Activated CD4-positive, alpha-beta T cell treated with anti-CD3 and anti-CD28 coated beads for 1 hour (primary cell): ENCODE measurements at places on chromosomes 6 and 20.

- no peak for DNase-seq
These were observed 973.8 kb upstream of the SLC35B3 start for GRCh38 chr6:9409126-9409525.

DNA sequence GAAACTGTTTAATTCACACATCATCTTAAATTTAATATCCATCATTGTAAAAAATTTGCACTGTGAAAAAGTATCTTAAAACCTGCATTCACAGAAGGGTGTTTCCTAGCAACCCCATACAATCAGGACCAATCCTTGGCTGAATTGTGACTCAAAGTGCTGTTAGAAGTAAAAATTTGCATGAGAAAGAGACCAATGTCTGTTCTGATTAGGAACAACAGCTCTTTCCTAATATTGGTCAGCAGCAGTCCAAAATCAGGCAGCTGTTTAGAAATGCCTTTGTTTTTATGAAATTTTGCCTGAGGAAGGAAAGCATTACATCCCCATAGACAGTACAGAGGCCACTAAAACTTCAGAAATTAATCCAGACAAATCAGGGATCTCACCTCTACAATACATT is 987.0 kb downstream of the HACE1 start:
- no peak for DNase-seq

- peak; percentile 61 for DNase-seq
These were observed at the start of gene SNPH for GRCh38 chr20:1266167-1266973. SNPH (plus strand) TSS chr20:1266294; CDS start chr20:1296240, 29,946 bp downstream.

DNA sequence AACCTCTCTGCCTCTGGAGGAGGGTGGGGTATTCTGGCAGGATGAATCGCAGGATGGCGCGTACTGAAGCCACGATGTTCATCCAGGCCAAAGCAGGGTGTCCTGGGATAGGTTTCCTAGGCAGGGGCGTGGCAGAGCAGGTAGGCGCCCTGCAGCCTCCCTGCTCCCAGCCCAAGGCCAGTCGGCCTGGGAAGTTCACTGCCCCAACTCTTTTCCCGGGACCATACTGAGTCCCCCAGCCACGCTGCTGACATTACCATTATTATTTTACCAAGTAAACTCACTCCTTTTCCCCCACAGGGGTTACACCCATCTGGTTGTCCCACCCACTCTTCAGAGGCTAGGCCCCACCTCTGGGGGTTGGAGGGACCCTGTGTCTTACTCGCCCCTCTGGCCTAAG is 21.8 kb downstream of the SDCBP2 start:
- DNase-seq: no peak

- DNase-seq: no peak
These were observed 23.6 kb upstream of the OR2J2 start for GRCh38 chr6:29147074-29147473.

- no peak for DNase-seq
These were observed 9.3 kb upstream of the LAMA5 start for GRCh38 chr20:62376112-62377063.

GRCh38 chr6:109772883-109773431 is 81.9 kb downstream of the FIG4 start:
- no peak for DNase-seq

DNA sequence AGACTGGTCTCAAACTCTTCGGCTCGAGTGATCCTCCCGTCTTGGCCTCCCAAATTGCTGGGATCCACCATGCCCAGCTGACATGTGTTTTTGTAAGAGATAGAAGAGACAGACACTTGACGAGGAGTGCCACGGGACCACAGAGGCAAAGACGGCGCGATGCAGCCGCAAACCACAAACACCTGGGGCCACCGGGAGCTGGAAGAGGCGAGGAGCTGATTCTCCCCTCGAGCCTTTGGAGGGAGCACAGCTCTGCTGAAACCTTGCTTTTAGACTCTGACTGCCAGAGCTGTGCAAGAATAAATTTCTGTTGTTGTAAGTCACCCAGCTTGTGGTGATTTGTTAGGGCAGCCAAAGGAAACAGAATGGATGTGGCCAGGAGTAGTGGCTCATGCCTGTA is 46.9 kb downstream of the TFAP2C start:
- DNase-seq: no peak

DNA sequence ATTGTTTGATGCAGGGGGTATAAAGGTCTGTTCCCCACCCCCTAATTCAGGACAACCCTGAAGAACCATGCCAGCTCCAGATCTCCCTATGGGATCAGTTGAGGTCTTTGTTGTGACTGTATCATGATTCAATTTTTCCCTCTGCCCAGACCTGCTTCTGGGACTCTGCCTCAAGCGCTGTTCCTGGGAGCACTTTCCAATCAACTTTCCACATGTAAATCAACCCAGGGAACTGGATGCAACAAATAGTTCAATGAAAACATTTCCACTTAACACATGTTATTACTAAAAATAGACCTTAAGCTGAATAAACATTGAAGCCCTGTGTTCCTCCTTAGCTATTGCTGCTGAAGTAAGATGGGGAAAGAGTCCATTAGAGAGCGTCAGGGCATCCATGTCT is 139.5 kb downstream of the C6orf58 start:
- DNase-seq: no peak

DNA sequence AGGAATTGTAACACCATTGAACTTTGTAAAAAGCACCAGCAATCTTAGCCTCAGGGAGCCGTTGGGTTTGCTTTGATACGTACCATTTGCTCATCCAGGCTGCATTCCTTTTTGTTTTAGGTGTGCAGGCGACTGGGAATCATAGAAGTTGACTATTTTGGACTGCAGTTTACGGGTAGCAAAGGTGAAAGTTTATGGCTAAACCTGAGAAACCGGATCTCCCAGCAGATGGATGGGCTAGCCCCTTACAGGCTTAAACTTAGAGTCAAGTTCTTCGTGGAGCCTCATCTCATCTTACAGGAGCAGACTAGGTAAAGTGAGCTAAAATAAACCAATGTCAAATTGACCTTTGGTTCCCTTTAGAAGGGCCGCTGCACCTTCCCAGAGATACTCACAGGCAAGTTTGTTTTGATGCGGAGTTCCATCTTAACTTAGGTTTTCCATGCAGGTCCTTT is 1.6 kb downstream of the MYLIP start:
- DNase-seq: no peak

DNA sequence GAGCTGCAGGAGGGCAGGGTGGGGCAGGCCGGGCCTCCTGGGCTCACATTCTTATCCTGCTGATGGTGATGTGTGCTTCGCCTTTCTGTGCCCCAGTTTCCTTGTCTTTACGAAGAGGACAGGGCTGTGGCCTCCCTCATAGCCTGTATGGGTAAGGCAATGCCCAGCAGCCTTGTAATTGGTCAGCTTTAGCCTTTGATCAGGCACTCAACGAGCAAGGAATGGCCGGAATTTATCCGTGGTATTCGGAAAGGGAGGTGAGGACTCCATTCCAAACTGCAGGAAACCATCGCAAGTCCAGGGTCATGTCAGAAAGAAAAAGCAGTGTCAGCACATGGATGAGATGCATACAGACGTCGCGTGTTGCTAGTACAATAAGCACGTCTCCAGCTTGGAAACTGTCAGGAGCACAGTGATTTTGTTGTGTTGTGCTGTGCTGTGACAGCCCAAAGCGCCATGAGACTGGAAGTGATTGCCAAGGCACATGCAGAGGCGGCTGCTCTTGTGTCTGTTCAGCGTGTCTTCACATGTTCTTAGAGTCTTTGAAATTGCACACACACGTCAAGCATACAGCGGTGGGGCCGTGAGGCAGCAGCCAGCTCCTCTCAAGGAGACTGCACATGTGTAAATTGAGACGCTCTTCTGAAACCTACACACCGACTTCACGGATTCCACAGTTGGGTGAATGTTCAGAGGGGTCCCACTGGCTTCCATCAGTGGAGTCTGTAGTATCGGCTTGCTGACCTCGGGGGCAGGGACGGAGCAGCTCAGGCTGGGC is 6.2 kb downstream of the SS18L1 start:
- no peak for DNase-seq

GRCh38 chr20:22775671-22776139 is 191.3 kb upstream of the FOXA2 start:
- no peak for DNase-seq

GRCh38 chr6:96917098-96917497 is 7.4 kb upstream of the KLHL32 start:
- no peak for DNase-seq

- DNase-seq: no peak
These were observed 47.4 kb downstream of the SLC35B3 start for GRCh38 chr6:8387942-8388437.

- no peak for DNase-seq
These were observed 13.3 kb downstream of the GMPR start for GRCh38 chr6:16251706-16252105.

DNA sequence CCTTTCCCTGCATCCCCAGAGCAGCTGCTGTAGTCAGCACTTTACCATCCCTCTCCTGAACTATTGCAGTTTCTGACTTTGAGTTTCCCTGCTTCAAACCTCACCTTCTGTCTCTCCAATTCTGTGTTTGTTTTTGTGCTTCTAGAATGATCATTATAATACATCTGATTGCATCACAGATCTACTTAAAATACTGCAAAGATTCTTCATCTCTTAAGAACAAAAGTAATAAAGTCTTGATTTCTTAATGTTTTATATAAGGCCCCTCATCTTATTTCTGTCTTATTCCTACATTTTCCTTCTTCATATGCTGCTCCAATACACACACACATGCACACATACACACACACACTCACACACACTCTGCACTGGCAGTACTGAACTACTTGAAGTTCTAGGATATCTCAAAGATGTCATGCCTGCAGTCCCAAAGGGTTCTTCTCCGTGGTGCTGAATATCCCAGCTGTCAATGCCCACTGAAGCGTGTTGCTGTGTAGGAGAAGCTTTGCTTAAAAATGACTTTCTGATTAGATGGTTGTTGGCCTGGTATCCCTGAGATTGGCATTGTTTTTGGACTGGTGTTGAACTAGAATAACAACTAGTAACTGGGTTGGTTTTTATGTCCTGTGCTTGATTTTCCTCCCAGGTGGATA is 97.2 kb downstream of the MAP3K4 start:
- no peak for DNase-seq

- no peak for DNase-seq
These were observed 152.3 kb upstream of the BEND6 start for GRCh38 chr6:56802584-56802983.

GRCh38 chr6:22025468-22026163 is 271.2 kb downstream of the PRL start:
- no peak for DNase-seq

DNA sequence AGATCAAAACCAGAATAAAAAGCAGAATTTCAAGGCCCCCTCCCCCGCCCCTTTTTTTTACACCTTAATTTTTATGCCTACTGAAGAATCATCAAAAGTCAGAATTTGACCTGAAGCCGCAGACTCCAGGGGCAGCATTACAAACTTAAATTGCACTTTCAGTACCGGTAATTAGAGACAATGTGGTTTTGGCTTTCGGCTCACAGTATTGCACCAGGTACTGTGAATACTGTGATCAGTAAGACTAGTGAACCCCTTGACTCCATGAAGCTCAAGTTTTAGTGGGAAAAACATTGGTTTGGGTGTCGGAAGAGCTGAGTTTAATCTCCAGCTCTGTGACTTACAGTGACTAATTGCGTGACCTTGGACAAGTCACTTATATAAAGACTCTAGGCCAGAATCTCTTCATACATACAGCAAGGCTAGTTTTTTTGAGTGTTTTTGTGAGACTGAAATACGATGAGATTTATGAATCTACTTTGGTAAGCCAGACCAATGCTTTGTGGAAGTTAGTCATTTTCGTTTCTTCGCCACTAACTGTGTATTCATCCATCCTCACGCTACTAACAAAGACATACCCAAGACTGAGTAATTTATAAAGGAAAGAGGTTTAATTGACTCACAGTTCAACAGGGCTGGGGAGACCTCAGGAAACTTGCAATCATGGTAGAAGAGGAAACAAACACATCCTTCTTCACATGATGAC is 114.7 kb downstream of the SASH1 start:
- DNase-seq: no peak

- DNase-seq: no peak
These were observed 39.7 kb upstream of the COL10A1 start for GRCh38 chr6:116165596-116165995.
